ENCODE measurements at places on chromosomes 3 and 15.

DNA sequence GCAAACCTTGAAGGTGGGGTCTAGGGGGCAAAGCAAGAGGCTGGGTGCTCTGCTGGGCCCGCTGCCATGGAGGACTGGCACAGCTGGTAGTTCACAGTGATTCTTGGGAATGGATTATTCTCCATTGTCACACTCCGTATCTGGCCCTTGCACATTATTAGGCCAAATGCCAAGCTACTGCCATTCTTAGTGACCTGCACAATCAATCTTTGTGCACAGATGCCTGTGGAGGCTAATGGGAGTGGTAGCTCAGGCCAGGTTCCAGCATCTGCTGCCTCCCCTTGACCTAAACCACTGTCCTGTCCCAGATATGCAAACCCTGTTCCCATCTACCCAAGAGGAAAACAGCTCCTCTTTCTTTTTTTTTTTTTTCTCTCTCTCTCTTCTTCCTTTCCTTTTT lies 67.5 kb downstream of the TIPARP start:
- no peak for DNase-seq

- DNase-seq = no peak
These were observed 206.5 kb downstream of the LPP start for GRCh38 chr3:188360364-188360881.

DNA sequence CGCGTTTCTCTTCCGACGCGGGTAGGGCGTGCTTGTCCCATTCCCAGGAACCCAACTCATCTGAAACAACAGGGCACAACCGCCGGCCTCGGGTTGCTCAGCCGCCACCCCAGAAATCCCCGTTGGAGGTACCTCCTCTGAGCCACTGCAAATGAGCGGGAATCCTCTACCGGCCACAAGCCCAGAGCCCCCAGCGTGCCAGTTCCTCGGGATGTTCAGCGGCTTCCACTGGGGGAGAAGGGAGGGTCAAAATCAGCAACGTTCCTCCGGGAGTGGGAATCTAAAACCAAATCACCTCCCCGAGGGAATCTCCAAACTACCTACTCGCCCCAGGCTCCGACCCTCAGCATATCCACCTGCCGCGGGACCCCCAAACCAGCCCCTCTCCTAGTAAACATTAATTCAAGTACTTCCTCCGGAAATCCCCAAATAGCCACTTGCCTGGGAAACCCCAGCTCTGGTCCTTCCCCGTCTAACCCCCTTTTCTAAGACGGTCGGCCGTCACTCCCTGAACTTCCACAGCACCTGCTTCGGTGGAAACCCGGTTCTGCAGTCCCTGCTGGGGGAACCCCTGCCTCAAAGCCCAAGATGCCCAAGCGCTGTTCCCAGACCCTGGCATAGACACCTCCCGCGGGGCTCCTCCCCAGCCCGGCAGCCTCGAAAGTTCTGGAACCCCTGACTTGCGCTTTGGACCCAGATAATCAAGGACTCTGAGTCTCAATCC lies 887 bp downstream of the OXTR start:
- no peak for DNase-seq

DNA sequence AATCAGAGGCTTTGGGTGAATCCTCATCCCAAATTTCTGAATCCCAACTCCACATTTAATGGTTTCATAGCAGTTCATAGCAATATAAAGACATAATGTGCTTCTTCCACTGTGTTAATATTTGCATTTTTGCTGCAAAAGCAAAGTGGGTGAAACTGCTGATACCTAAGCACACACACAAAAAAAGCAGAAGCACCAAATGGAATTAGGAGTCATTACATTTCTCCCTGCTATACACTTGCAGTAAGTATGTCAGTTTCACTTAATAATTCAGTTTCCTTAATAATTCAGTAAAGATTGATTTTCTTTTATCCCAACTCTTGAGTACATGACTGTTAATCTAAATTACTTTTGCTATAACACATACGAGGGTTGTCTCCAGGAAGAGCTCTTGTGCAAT lies 48.9 kb upstream of the ALCAM start:
- DNase-seq = no peak

GRCh38 chr15:77115179-77115578 lies 44.3 kb upstream of the TSPAN3 start:
- no peak for DNase-seq

DNA sequence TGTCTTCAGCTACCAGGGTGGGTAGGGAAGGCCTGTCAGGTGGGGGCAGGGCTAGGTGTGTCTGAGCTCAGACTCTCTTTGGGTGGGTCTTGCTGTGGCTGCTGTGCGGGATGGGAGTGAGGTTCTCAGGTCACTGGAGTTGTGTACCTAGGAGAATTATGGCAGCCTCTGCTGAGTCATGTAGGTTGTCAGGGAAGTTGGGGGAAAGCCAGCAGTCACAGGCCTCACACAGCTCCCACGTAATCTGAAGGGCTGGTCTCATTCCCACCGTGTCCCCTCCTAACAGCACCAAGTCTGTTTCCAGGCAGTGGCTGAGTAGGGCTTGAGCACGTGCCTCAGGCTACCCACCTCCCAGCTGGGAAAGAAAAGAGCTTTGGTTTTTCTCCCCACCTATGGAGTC lies 67.0 kb downstream of the CHCHD4 start:
- no peak for DNase-seq

DNA sequence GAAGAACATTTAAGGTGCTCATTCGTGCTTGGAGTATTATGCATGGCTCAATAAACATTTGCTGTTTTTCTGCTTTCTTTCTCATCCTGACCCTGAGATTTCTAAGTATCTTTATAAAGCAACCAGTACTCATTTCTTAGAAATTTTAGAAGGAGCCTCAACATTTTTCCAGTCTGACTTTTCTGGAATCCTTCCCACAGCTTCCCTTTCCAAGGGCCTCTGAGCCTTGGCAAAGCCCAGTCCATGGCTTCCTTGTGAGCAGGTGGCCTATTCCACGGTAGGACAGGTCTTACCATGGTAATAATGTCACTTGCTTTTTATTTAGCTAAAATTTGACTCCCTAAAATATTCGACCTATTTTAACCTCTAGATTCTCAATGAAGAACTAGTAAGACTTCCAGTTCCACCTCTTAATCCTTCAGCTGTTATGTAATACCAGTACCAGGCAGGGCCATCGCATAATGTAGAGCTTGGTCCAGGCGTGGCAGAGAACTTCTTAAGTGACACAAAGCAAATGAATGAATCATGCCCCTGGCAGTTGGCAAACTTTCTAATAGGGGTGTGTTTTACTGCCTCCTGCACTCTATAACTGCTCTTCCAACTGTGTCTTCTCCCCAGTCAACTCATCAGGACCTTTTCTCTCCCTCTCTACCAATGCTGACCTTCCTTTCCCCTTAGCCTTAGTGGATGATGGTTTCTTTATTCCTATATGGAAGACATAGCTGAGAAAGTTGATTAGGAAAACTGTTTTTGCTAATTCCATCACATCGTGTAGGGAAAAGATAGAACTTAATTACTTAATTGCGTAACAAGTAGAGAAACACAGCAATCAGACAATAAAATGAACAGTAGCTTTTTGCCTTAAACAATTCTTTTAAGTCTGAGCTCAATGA lies 894 bp upstream of the TM4SF4 start:
- DNase-seq = no peak

GRCh38 chr3:177057768-177058167 lies 139.5 kb downstream of the TBL1XR1 start:
- peak; percentile 10 for DNase-seq

DNA sequence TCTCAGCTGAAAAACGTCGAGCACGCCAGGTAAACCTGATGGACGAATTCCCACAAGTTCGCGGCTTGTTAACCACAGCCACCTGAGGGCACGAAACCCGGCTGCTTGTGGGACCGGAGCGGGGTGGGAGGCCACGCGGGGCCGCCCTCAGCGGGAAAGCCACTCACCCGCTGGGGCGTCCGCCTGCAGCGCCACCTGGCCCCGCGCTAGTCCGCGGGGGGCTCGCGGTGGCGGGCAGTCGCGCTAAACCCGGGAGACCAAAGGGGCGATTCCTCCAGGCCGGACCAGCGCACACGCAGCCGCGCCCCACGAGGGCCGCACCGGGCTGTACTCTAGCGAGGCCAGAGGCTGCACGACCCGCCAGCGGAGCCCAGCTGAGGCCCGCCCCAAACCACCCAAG lies 15.7 kb upstream of the CFAP161 start:
- DNase-seq = no peak

- DNase-seq = no peak
These were observed 207.0 kb upstream of the NSMCE3 start for GRCh38 chr15:29476503-29477080.

- no peak for DNase-seq
These were observed 6.6 kb downstream of the MOBP start for GRCh38 chr3:39474126-39474515.

DNA sequence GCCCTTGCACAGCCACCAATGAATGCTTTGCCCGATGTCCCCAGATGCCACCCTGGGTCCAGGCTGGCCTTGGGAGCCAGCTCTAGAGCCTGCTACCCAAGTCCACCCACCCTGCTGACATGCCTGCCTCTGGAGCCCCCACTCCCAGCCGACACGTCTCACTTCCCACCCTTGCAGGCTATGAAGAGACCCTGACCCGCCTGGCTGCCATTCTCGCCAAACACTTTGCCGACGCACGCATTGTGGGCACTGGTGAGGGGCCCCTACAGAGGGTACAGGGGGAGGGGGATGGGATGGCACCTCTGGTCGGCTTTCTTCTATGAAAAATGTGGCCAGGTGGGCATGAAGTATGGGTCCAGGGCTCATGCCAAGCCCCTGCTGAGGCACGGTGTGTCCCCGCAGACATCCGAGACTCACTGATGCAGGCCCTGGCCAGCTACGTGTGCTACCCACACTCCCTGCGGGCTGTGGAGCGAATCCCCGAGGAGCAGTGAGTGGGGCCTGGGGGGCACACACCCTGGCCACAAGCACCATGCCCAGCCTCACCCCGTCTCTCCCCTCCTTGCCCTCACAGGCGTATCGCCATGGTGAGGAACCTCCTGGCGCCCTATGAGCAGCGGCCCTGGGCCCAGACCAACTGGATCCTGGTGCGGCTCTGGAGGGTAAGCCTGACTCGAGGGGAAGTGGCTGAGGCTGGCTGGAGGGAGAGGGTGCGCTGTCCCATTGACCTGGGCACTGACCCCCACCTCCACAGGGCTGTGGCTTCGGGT lies 6.0 kb downstream of the AMIGO3 start:
- DNase-seq = no peak

DNA sequence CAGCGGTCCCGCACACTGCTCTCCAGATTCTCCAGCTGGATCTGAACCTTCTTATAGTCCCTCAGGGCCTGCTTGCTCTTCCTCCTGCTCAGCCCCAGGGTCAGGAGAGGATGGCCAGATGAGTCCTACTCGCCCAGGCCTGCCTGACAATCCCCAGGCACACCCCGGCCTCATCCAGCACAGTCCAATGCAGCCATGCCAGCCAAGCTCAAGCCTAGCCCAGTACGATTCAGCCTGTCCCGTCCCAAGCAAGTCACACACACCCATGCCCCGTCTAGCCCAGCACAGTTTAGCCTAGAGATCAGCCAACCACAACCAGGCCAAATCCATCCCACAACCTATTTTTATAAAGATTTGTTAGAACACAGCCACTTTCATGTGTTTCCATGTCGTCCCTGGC lies 16.8 kb downstream of the PLXNB1 start:
- no peak for DNase-seq

GRCh38 chr15:96703091-96703490 lies 372.6 kb downstream of the NR2F2 start:
- DNase-seq = no peak

DNA sequence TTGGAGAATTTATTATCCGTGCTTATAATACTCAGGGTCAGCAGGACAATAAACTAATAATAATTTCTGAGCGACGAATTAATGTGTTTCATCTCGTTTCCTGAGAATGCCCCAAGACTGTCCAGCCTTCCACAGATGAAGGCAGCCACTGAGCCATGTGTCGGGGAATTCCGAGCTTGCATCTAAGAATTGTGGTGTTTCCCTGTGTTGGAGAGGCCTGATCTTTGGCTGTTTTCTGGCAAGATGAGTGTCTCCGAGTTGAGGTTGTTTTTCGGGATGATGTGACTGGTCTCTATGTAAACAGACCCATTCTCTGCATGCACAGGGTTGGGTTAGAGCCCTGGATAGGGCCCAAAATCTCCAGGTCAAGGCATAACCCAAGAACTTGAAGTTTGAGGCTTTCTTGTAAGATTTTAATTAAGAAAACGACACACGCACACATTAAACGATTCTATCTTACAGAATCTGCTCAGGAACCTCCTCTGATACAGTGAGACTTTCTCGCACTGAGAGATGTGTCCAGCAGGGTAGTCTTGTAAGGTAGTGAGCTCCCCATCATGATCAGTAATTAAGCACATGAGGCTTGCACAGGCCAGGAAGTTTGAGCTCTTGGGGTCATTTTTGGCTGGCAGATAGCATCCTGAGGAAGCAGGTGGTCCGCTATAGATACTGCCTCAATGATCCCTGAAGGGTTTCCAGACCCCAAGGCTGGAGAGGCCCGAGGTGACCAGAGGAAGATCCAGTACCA lies 14.4 kb downstream of the FGD5 start:
- no peak for DNase-seq

GRCh38 chr15:30882849-30883433 lies 20.8 kb upstream of the FAN1 start:
- no peak for DNase-seq

DNA sequence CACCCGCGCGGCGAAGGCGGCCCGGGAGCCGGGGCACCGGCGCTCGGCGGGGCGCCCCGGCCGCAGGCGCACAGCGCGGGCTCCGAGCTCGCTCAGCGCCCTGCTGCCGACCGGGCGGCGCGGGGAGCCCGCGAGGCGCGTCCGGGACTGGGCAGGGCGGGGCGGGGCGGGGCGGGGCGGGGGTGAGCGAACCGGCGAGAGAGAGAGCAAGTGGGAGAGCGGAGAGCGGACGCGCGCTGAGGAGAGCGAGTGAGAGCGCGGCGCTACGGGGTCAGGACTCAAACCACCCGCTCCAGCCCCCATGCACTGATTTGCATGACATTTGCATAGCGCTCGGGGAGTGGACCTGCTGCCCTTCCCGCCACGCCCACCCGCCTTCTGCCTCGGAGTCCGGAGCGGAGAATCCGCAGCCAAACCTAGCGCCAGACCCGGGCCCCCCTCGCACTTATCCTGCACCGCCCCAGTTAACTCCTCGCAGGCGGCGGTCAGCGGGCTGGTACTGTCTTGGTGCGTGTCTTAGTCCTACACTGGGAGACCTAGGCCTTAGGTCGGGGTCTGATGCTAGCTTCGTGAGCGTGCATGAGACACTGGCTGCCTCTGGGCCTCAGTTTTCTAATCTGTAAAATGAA lies at the start of gene MYLK:
TSS of gene MYLK (minus strand) at position 130 of the 629 bp plus-strand sequence. CDS start 90,491 bp downstream, outside the sequence.
- peak; percentile 37 for DNase-seq

DNA sequence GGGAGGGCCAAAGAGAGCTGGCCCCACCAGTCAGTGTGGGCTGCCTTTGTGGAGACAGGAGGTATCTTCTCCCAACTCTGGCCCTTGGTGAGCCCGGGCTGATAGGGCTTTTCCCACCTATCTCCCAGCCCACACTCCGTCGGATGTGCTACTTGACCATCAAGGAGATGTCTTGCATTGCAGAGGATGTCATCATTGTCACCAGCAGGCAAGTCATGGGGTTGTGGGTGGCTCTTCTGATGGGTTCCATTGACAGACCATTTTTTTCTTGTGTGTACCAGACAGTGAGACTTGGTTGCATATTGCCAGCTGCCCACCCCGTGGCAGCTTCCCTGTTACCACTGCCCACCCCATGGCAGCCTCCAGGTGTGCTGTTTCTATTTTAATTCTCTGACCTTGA lies 3.3 kb downstream of the COPG1 start:
- no peak for DNase-seq

- no peak for DNase-seq
These were observed 200.6 kb downstream of the MYRIP start for GRCh38 chr3:40009991-40010390.

GRCh38 chr3:22373182-22373581 lies 622.2 kb upstream of the ZNF385D start:
- DNase-seq = no peak

- no peak for DNase-seq
These were observed 1.3 kb upstream of the ZXDC start for GRCh38 chr3:126477061-126477380.

GRCh38 chr15:60722328-60723112 lies 243.6 kb upstream of the ICE2 start:
- no peak for DNase-seq
